ENCODE measurements at places on chromosomes 3 and 15.

DNA sequence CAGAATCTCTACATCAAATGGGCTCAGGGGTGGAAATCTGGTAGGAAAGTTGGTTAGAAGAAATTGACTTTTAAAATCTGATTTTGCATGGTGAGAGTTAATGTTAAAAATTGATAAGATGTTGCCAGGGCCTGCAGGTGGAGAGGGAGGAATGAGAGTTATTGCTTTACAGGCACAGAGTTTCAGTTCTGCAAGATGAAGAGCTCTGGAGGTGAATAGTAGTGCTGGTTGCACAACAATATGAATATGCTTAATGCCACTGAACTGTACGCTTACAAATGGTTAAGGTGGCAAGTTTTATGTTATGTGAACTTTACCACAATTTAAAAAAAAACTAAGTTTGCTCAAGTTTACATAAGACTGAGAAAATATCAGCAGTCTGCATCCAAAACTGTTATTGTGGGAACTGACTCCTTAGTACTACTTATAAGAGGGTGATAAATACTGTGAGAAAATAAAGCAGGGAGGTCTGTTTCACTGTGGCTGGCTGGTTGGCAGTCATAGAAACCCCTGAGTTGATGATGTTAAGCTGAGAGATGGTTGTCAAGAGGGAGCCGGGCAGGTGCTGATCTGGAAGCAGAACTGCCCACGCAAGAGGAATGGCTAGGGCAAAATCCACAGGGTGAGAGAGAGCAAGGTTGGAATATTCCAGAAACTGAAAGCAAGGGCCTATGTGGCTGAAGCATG, 144.9 kb downstream of the EDEM1 start:
- no peak for DNase-seq

GRCh38 chr3:16633948-16634347, 28.7 kb upstream of the DAZL start:
- DNase-seq, result no peak

GRCh38 chr3:69774029-69774428, 34.8 kb downstream of the MITF start:
- no peak for DNase-seq

DNA sequence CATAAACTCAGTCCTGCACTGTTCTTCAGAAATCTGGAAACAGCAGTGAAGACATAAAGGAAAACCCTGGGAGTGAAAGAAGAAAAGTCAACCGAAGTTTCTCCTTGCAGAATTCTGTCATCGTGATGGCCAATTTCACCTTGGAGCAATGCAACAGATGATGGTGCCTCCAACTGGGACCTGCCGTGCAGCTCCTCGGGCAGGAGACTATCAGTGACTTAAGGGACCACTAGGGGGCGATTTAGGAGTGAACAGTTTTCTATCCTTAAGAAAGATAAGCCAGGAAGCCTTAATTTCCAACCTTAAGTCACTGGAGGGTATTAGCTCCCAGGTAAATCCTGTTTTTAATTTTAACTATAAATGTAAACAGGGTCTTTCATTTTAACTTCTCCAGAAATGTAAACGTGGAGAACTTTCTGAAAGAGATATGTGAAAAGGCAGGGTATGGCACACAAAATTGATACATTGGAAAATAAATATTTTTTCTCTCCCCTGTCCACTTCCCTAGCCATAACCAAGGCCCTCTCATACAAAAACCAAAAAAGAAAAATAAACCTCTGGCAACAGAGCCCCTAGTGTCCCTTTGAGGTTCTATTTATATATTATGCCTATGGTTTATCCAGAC, 116.3 kb downstream of the PDZRN3 start:
- DNase-seq, result no peak

DNA sequence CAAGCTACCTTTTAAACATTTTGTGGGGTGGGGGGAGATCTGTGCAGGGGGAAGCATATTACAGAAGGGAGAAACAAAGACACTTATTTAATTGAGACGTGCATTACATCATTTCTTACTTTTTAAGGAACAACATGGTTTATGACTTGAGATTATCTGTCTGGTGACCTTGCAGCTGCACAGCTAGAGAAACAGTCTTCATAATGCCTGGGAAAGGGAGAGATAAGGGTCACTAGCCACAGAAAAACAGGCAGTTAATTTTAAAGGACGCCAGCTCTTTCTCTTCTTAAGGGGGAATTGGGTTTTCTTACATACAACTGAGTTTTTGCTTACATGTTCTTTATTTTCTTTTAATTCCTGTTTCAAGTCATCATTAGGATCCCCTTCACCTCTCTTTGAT, 147.9 kb downstream of the SST start:
- DNase-seq, result no peak

DNA sequence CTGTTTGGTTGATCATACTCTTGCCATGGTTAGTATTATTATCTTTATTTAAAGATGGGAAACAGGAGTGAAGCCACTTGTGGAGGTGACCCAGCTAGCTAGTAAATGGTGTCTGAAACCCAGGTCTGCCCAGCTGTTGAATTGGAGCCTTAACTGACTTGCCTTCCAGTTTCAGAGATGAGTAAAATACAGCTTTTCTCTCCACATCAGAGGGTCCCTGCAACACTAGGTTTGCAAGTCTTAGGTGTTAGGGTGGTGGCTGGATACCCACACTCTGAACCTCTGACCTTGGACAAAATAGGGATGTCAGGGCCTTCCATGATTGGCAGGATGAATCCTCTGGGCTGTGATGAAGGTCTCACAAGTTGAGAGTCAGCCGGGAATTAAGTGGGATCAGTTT, 4.1 kb downstream of the FLNB start:
- DNase-seq, result no peak

DNA sequence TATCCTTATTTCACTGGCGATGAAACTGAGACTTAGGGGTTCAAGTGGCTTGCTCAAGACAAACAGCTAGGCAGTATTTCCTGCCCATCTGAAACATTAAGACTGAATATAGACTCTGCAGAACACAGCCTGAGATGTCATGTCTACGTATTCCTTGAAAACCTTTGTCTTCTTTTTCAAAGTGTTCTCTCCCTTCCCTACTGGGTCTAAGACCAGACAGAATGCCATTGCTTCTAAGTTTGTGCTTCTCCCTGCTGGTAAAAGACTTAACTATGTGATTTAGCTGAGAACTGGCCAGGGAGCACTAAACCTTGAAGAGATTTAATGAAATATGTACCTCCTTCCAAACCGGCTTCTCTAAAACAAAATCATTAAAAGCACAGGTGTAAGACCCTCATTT, 9.9 kb downstream of the BCL6 start:
- DNase-seq, result no peak

GRCh38 chr3:109297496-109297895, 18.8 kb downstream of the DPPA2 start:
- DNase-seq, result no peak

- DNase-seq, result no peak
These were observed 1.0 kb downstream of the MYO9A start for GRCh38 chr15:72116731-72117485.

DNA sequence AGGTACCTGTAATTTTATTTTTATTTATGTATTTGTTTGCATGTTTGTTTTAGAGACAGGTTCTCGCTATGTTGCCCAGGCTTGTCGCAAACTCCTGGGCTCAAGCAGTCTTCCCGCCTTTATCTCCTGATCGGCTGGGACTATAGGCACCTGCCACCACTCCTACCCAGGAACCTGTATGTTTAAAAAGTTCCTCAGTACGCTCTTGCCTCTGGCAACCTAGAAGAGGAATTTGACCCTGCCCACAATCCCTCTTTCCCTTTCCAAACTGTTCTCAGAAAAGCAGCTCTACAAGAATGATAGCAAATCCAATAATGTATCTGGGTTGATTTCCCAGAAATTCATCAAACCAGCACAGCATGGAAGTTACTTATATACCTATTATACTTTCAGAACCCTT, 20.9 kb upstream of the PHLDB2 start:
- no peak for DNase-seq

- DNase-seq, result no peak
These were observed 416.4 kb upstream of the THRB start for GRCh38 chr3:24911076-24911475.

GRCh38 chr15:41921639-41922038, 27.8 kb upstream of the SPTBN5 start:
- no peak for DNase-seq

GRCh38 chr3:32376115-32376514, 15.5 kb upstream of the CMTM7 start:
- no peak for DNase-seq

DNA sequence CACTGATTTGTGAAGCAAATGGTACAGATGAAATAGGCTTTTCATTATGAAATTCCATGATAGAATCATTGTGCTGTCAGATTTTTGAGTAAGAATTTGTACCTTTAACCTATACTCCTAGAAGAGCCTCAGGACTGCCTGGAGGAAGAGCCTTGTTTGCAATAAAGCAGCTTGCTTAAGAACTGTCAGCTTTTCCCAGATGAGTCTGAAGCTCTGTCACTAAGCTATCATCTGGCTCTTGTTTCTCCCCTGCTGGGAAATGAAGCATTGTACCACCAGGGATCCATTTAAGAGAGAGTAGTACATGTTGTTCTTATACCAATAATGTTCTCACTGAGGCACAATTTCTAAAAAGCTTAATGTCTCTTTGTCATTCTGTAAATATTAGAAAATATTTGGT, 85.1 kb upstream of the FLNB start:
- no peak for DNase-seq

DNA sequence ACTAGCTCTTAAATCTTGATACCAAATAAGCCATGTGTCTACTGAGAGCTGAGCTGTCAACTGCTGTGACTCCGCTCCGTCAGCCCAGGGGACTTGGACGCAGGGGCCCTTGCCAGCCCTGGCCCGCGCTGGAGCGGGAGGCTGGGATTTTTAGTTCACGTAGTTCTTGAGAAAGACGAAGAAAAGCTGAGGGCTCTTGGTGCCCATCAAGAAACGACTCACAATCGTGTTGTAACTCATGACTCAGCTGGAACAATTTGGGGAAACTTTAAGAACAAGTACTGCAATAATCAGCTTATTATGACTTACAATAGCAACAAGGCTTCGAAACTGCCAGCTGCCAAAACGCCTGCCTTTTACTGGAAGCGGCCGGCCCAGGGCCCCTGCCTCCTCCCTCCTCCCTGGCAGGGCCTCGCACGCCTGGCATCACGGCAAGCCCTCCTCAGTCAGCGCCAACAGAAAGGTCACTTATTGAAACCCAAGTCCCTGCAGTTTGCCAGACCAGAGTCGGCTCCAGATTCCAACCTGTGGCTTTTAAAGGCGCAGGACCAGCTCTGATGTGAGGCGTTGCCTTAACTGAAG, 60.3 kb downstream of the RGMA start:
- DNase-seq, result peak; percentile 89

GRCh38 chr3:22979581-22979980, 223.5 kb upstream of the UBE2E2 start:
- no peak for DNase-seq

DNA sequence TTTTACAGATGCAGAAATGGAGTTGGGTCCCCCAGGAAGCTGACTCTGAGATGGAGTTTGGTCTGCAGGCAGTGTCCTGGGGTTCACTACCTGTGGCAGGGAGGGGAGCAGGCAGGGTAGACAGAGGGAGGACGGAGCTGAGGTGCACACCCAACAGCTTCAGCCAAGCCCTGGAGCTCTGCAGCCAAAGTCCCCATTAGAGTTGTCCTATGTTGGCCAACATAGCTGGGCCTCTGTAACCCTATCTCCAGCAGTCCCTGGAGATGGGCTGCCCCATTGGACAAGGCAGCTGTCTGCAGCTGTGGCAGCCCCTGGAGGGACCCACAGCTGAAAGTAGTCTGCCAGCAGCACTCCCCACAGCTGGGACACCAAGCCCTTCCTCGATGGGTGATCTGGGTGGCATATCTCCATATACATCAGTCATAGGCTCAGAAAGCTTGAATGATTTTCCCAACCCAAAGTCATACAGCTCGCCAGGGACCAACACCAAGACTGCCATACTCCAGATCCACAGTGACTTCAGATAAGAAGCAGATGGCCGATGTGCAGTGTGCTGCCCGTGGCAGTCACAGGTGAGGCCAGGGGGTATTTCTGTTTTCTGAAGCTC, 31.9 kb downstream of the STARD5 start:
- no peak for DNase-seq

GRCh38 chr15:60458721-60459120, 20.2 kb downstream of the ICE2 start:
- no peak for DNase-seq

- no peak for DNase-seq
These were observed 138.9 kb downstream of the PDE8A start for GRCh38 chr15:85120351-85121113.

DNA sequence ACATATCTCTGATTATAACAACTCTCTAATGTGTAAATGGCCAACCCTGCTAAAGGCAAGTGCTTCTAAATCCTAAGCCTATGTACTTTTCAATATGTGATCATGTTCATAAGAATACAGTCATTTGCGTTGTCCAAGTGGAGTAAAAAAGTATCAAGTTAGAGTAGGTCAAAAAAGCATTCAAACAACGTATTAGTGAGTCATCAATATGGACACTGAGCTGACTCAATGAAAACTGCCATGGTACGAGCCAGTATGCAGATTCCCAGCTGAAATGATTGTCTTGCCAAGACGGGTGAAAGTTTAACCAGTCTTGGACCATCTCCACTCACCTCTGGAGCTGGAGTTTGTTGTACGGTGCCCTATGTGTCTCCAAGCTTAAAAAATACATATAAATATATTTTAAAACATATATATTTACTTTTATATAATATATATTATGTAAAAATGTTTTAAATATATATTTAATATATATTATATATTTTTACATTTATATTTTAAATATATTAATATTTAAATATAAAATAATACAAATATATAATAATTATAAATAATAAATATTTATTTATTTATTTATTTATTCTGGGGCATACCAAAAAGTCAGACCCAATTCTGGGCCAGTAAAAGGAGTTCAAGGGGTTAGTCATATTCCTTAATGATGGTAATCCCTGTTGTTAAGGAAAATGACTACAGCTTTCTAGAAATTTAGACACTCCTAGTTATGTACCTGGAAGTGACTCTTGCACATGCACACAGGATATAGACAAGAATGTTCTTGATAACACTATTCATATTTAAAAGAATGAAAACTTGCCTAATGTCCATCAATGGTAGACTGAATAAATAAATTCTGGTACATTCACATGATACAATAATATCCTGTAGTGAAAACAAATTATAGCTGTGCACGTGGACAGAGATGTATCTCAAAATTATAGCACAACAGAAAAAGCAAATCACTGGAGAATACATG, 27.2 kb downstream of the PLSCR4 start:
- no peak for DNase-seq

DNA sequence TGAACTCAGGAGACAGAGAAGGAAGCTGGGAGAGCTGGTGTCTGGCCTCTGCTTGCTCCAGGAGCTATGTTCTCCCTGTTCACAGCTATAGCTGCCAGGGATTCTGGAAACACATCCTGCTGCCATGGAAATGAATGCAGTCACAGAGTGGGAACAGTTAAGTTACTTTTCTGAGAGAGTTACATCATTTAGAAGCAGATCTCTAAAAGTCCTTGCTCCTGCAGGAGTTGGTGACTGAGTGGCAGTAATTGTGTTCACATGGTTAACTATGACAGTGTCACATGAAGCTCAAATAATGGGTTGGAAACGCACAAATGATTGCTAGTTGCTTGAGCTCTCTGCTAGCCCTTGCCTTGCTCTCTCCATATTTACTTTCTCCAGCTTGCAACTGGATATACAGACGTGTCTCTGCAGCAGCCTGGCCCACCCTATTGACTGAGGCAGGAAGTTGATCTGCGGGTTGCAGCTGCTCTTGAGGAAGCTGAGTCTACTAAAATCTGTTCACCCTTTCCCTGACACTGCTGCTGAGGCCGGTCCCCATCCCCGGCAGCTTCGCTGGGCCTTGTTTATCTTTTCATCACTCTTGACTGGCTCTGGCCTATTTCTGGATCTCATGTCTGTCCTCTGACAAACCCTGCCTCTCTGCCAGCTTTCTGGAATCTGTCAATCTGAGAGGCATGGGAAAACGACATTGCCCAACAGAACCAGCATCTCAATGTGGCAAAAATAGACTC, 16.7 kb upstream of the ISLR start:
- DNase-seq, result peak; percentile 84
